ENCODE measurements at places on chromosomes 4 and X.

GRCh38 chr4:184403384-184403781, 71.0 kb downstream of the IRF2 start:
- DNase-seq: no peak

- DNase-seq: no peak
Observed at GRCh38 chr4:137608085-137608484, 75.8 kb upstream of the PCDH18 start.

- no peak for DNase-seq
Observed at GRCh38 chr4:150590631-150591030, 8.7 kb downstream of the MAB21L2 start.

- DNase-seq: no peak
Observed at GRCh38 chr4:85637778-85638177, 162.8 kb downstream of the ARHGAP24 start.

GRCh38 chr4:102586002-102586643, 85.0 kb downstream of the NFKB1 start:
- no peak for DNase-seq

DNA sequence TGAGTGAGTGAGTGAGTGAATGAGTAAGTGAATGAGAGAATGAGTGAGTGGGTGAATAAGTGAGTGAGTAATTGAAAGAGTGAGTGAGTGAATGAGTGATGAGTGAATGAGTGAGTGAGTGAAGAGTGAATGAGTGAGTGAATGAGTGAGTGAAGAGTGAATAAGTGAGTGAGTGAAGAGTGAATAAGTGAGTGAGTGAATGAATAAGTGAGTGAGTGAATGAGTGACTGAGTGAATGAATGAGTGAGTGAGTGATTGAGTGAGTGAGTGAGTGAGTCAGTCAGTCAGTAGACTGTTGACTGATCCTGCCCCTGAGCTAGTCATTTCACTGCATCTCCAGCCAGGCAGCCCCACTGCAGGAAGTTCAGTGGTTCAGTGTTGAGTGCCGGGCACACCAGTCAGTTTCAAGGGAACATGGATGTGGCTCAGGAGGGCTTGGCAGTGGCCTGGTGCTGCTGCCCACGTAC, 228.4 kb upstream of the PSAPL1 start:
- no peak for DNase-seq

GRCh38 chrX:128973033-128973432, 550.3 kb downstream of the SMARCA1 start:
- DNase-seq: no peak

GRCh38 chrX:129230168-129230567, 293.1 kb downstream of the SMARCA1 start:
- no peak for DNase-seq

DNA sequence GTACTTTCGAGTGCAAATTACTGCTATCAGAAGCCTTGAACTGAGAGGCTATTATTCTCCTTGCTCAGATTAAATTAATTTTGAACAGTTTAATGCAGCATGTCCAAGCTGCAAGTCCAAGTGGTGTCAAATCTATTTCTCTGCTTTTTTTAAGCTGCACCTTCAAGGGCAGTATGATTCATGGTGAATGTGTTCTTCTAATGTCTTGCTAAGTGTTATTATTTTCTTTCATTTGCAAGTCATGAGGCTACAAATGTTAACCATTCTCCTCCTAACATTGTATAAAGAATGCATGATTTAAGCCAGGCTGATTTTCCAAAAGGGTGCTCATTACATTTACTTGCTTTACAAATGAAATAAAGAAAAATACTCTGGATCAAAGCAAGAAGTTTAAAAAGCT, 200.4 kb downstream of the TEX13C start:
- DNase-seq: no peak

DNA sequence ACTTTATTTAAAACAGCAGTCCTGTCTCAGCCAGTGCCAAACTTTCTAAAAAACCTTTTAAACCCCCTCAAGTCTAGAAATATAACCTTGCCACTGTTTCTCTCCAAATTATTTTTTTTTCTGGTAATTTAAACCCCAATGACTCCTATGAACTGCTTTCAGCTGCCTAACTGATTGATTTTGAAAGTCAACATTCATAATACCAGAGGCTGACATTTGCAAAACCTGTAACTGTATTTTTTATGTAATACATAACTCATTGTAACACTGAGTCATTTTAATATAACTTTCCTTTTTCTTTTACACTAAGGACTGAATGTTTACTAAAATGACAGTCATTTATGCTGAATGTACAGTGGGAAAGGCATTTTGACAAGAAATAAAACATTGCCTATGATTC, 19.1 kb upstream of the EGFL6 start:
- no peak for DNase-seq

- DNase-seq: no peak
Observed at GRCh38 chr4:114085611-114086345, 106.3 kb upstream of the ARSJ start.

DNA sequence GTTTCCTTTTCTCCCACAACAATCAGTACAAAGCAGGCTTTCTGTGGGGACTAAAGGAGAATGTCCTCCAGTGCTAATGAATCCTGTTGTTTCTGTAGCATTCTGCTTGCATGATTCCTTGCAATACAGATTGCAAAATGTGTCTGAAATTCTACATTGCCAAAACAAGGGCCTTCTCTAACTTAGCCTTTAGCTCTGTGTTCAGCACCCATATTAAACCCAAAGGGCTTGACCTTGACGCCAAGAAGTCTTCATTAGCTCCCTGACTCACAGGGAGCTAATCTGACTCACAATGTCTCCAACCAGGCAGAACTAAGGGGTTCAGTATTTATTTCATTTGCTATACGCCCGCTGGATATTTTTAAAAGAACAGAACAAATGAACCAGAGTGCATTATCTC, 241.4 kb upstream of the CLNK start:
- DNase-seq: no peak

GRCh38 chr4:19925516-19925915, 326.2 kb upstream of the SLIT2 start:
- DNase-seq: no peak

DNA sequence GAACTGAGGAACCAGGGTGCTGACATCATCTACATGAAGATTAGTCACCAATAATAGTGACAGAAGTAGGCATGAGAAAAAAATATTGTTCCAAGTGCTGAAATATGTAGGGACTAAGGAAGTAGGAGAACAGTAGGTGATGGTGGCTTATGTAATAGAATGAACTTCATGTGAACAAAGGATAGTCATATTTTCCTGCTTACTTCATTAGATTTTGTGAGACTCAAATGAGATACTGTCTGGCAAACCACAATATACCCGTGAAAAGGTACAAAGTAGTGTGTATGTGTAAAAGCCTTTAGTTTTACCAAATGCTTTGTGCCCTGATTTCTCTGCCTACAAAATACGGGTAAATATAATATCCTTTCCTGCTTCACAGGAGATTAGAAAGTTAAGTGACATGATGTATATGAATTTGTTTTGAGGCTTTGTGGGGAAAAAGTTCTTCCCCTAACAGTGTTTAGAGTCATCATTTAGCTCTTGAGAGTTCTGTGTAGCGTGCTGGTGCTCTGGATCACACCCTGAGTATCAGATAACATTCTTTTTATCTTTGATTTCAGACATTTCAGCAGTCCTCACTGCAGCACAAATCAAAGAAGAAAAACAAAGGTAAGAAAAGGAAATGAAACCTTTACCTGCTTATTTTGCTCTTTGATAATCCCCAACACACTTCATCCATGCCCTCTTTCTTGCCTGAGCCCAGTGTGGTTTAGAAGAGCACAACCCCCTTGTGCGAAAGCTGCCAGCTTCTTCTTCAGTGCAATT, 67.9 kb downstream of the KLHL34 start:
- no peak for DNase-seq

DNA sequence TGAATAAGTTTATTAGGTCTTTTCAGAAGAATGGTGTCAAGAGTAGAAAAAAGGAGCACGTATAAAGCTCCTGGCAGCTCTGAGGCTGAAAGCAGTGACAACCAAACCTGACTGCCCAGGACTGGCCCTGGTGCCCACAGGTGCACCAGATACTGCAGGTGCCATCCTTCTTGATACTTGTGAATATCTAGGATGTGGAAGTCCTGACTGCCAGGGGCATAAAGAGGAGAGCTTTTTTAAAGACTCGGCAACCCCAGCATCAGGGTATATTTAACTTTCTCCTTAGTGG, 60.7 kb downstream of the TMEM150C start:
- DNase-seq: no peak

DNA sequence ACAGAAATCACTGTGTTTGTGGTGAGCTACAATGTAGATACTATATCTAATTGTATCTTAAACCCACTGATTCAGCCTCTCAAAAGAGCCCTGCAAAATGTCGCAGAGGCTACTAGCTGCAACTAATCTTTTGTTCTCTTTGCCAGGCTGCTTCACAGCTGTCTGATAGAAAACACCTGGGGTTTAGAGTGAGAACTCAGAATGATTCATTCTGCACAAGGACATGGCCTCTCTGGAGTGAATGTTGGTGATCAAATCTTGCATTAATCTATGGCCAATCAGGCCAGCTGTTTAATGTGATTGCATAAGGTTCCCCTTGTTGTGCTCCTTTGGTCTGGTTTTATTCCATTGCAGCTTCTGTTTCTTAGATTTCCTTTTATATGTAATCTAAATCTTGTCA, 100.3 kb downstream of the EMCN start:
- no peak for DNase-seq

DNA sequence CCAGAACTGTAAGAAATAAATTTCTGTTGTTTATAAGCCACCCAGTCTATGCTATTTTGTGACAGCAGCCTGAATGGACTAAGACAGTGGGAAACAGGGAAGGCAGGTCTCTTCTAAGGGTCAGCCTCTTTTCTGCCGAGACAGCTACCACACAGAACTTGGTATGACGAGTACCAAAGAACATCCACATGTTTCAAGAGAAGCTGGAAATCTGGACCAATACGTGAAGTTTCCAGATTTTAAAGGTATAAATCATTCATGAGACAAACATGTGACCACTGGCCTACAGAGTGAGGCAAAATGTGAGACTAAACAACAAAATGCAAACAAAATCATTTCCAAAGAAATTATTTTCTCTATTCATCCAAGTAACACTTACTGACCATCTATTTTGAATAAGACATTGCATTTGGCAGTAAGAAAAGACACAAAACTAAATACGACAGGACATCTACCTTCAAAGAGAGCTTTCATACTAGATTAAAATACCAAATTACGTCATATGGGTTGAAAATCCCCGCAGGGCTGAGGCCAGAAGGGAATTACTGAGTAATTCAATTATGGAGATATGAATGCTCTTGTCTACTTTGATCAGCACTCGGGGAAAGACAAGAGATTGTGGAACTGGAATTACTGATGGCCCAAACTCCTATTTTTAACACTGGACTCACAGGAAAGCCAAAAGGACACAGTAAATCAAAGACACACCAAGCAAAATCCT, 7.2 kb downstream of the SCARB2 start:
- DNase-seq: no peak

DNA sequence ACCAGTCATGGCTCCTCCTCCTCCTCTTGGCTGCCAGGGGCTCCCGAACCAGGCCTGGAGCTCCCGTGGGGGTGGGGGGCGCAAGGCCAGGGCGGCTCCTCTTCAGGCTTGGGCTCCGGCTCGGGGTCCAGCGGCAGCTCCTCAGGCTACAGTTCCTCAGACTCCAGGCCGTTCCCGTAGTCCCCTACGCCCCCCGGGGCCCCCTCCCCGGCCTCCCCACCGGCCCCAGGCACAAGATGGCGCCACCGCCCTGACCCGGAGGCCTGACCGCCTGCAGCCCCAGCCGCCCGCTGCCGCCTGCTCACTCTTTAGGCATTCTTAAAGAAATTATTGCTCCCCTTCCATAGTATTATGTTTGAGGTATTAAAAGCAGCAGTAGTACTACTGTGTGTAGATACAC, 54.5 kb downstream of the TAF1 start:
- DNase-seq: no peak

DNA sequence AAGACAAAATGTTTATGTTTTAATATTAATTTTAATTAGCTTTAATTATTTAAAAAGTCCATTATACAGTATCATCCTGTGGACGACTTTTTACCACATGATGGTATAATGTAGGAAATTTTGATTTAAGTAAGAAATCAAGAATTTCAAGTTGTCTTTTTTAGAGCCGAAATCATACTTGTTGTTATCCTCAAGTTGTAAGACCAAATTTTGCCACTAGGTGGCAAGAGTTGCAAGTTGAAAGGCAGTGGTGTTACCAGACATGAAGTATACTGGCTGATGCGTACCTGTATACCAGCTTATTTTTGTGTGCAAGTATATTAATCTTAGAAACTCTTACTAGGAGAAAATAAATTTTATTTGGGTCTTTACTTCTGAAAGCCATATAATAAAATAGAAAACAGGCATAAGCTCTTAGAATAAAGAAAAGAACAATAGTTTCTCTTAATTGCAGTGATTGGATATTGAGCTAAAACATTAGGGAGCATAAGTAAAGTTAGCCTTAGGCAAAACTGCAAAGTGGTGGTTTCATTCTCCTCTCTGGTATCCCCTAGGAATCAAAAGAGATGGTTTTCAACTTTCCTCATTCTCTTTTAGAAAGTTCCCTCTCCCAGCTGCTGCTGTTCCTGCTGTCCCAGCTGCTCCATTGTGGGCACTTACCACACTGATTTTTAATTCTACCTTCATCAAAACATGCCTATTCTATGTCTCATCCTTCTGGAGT, 118.0 kb upstream of the WDFY3 start:
- DNase-seq: no peak

DNA sequence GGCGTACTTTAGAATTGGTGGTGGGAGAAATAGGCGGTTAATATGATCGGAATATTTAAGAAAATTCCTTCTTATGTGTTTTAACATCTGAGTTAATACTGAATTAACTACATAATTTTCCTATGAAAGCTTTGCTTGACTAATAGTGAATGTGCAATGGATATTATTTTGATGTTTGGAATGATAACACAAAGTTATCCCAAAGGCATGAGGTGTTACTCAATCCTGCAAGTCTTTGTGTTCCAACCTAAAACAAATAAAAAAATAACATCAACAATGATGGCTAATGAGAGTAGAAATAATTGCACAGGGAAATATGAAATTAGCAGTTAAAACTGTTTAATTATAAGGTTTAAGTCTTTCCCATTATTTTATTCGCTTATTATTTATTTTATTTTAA, 183.6 kb upstream of the ARSJ start:
- DNase-seq: no peak

DNA sequence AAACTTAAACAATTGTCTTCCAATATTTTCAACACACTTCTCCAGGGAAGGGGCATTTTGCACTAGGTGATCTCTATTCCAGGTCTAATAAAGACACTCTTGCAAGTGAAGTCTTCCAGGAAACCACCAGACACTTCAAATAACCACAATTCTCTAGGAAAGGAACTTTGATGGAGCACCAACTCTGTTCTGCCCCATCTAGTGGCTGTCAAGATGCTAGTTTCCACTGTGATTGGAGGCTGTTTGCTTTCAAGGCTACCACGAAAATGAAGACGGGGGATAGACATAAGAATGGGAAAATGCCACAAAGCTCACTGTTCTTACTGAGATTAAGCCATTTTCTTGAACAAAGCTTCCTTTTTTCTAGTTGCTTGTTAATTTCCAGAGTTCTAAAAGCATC, 100.6 kb upstream of the F9 start:
- no peak for DNase-seq

DNA sequence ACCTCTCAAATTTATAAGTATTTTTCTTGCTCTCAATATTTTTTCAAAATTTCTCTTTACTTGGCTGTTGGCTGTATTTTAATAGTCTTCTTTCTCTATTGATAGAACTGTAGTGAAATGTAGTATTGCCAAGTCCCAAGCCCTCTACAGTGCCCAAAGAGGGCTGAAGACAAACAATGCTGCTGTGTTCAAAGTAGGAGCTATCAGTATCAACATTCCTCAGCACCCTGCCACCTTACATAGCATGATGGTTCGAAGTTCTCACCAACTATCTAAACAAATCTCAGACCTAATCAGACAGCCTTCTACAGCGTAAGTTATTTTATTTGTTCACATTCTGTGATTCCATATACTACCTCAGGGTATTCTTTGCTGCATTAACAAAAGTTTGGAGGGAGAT, 99.1 kb upstream of the ADAD1 start:
- DNase-seq: no peak

All from stimulated activated CD8-positive, alpha-beta memory T cell treated with anti-CD3 and anti-CD28 coated beads, Interleukin-4, amount 100 ng/mL, for 48 hours (primary cell).